ENCODE measurements at places on chromosomes 4 and X.

GRCh38 chrX:154727871-154728270 is 23.0 kb downstream of the GAB3 start:
- DNase-seq = no peak

GRCh38 chrX:78035061-78035460 is 65.6 kb upstream of the PGAM4 start:
- DNase-seq = no peak

- no peak for DNase-seq
Observed at GRCh38 chr4:68569466-68570121, 6.5 kb downstream of the UGT2B17 start.

GRCh38 chr4:121913667-121914066 is 38.2 kb downstream of the TRPC3 start:
- no peak for DNase-seq

DNA sequence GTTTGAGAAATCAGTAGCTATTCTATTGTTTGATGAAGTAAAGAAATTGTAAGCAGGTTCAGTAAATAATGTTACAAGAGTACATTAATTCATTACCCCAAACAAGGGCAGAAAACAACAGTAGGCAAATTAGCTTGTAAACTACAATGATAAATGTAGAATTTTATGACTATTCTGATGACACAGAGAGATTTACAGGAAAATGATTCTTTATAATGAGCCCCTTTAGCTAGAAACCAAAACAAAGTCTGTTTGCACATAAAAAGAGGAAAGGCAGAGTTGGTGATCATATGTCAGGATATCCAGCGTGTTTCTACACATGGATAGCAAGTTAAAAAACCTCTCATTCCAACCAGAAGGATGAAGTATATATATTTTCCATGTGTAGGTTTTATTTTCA is 204.8 kb downstream of the CFAP299 start:
- DNase-seq = no peak

DNA sequence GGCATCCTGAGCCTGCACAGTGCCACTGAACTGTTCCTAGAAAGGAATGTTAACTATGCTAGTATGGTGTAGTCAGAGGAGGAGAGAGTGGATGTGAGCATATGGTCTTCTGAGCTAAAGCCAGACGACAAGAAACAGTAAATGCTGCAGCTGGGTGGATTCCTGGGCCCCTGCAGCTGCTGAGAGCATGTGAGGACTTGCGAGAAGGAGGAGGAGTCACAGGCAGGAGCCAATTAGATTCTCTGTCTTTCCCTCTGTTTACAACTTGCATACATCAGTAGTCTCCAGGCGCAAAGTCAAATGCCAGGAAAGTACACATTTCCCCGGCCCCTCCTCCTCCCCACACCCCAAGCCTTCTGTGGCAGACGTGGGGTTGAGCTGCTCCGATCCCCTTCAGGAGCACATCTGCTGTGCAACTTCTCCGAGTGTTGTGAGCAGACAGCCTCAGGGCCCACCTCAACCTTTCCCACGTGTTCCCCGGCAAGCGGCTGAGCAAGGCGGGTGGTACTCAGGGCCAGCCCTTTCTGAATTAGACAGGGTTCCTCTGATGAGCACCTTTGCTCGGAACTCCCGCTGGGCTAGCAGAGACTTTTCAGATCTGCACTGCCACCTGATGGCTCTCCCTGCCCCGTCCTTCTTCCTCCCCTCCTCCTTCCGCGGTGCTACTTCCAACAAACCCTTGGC is 108.7 kb upstream of the ATP6AP2 start:
- peak; percentile 28 for DNase-seq

- no peak for DNase-seq
Observed at GRCh38 chr4:39166177-39166576, 16.2 kb upstream of the WDR19 start.

GRCh38 chrX:134746410-134746785 is 88.1 kb upstream of the PLAC1 start:
- DNase-seq = no peak

DNA sequence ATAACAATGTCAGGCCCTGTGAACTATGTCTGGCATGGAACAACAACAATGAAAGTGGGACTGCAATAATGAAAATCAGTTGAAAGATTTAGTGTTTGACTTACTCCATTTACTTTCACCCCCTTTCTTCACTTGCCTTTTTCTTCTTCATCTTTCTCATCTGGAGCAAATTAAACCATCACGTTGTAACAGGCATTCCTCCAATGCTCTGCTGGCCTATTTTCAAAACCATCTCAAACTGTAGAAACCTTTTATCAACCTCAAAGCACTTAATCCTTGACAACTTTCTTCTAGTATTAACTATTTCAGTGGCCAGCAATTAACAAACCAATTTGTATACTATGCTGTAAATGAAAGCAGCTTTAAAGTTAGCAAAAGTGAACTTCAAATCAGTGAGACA is 8.3 kb downstream of the KLHL13 start:
- no peak for DNase-seq

GRCh38 chrX:32501606-32502005 is 709.7 kb downstream of the DMD start:
- DNase-seq = no peak

DNA sequence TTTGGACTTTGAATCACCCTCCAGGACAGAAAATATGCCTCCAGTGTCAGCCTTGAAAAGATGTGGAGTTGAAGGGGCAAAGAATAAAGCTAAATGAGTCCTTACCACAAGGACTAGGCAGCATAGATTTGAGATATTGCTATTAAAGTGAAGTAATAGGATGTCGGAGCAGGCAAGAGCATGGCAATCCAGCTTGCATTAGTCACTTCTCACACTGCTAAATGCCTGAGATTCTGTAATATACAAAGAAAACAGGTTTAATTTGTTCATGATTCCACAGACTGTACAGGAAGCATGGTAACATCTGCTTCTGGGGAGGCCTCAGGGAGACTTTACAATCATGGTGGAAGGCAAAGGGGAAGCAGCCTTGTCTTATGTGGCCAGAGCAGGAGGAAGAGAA is 109.8 kb upstream of the PCDH7 start:
- DNase-seq = no peak

DNA sequence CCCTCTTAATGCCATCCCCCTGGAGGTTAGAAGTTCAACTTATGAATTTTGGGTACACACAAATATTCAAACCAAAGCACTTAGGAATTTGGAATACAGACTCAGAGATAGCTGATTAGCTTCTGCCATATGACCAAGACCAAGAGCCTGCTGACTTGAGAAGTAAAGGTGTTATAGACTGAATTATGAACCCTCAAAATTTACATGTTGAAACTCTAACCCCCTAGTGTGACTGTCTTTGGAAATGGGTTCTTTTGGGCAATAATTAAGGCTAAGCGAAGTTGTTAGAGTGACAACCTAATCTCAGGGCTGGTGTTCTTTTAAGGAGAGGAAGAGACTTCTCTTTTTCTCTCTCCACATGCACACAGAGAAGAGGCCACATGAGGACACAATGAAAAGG is 151.2 kb downstream of the COX18 start:
- no peak for DNase-seq
